ENCODE measurements at places on chromosomes 5 and 9.

DNA sequence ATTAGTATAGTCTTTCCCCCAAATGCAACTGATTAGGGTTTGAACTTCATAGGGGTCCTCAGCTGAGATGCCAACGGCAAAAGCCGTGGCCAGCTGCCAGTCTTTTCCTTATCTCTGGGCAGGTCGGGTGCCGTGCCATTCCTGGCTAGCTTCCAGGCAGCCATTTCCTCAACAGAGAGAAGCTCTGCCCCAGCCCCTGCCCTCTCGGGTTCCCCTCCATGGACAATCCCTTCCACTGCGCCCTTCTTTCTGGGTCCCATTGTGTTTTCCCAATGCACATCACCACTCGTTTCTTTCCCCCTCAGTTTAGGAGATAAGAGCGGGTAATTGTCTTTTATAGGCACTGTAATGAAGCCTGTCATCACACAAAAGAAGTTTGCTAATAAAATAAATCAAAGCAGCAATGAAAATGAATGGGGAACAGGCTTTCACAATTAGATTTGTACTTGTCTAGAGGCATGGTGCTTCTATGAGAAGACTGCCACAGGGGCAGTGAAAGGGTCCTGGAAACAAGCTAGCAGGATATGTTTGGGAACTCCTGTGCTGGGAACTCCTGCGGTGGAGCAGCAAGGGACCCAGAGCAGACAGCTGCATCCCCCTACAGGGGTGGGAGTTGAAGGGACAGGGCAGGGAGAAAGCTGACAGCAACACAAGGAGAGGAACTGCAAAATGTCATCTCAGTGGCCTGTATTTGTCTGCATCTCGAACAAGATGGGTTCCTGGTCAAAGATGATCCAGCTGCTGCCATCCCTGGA is 48.0 kb upstream of the SAP30L start:
- no peak for DNase-seq

GRCh38 chr9:89495824-89496560 is 1.9 kb downstream of the SEMA4D start:
- DNase-seq, result no peak

DNA sequence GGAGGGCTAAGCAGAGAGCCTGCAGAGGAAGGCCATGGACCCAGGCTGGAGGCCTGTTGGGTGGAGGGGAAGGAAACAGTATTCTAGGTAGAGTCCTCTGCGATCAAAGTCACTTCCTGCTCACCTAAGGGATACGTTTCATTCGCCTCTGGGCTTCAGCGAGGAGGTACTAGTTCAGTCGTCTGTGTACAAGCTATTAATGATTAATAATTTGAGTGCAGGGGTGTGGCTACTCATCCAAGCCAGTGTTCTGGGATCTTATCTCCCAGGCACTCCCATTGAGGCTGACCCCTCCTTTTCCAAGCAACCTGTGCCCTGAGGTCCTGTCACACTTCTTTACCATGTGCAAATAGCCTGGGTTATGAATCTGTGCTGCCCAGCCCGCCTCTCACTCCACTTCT is 25.2 kb downstream of the RALGPS1 start:
- no peak for DNase-seq

GRCh38 chr5:72383726-72384125 is 63.6 kb downstream of the PTCD2 start:
- DNase-seq, result no peak

GRCh38 chr5:146906803-146907202 is 28.2 kb upstream of the PPP2R2B start:
- DNase-seq, result peak; percentile 23

GRCh38 chr5:2752059-2752820 is 763 bp upstream of the IRX2 start:
- no peak for DNase-seq

- no peak for DNase-seq
These were observed 300.7 kb downstream of the MSX2 start for GRCh38 chr5:175025077-175025476.

DNA sequence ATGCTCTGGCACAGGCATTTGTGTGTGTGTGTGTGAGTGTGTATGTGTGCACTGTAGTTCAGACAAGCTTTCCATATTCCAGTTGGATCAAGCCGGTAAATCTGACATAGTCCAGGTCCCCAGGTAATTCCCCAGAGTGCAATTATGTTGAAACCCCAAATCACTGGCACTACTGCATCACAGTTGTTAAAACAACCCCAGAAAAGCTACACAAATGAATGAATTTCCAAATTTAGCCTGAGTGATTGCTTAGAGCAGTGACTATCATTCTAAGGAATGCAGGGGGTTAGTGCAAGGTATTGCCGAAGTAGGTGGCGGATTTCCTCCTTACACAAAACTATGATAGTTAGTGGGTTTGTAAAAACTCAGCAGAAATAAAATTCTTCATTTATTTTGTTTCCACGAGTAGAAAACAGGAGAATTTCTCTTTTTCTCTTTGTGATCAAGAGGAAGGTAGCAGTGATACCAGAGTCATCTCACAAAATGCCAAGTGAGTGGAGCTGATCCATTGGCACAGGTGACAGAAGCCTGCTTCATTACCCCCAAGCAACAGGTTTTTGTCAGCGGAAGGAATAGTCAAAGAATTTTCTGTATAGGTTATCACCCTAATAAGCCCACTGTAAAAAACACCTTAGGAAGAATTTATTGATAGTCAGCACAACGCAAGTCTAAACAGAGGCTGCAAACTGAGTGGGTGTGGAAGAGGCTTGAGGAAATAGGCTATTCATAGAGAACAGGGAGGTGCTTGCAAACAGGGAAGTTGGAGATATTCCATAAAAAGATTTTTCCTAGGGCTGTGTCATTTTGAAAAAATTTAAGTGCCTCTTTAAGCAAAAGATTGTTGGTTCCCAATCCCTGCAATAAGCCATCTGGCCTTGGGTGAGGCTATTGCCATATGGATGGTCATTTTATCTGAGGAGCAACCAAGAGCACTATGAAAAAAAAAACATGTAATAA is 385.1 kb downstream of the CHSY3 start:
- DNase-seq, result no peak

DNA sequence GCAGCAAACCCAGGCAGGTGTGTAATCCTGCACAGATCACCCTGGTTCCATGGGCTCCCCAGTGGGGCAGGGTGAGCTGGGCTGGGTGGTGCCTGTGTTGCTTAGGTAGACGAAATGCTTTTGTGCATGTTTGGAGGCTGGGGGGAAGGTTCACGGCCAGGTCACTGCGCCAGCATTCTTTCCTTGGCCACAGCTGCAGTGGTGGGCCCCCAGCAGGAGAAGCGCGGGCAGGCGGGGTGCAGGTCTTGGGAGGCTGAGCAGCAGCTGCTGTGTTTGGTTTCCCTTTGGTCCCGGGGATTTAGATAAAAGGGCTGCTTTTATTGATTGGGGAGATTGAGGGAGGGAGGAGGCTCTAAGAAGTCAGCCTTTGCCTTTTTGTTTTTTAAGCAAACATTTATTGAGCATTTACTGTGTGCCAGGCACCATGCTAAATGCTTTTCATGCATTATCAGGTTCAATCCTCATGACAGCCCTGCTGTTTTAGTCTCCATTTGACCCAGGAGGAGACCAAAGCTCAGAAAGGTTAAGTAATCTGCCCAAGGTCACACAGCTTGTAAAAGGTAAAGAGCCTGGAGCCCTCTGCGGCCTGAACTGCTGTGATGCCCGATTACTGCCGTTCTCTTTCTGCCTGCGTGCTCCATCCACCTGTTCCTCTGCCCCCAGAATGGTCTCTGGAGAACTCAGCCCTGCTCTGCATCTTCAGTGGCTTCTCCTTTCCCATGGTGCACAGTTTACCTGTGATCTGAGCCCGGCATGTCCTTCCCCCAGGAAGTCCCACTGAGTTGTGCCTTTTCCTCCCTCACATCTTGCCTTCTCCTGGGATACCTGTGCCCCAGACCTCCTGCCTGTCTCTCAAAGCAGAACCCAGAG is 94.4 kb downstream of the MACROH2A1 start:
- DNase-seq, result no peak

DNA sequence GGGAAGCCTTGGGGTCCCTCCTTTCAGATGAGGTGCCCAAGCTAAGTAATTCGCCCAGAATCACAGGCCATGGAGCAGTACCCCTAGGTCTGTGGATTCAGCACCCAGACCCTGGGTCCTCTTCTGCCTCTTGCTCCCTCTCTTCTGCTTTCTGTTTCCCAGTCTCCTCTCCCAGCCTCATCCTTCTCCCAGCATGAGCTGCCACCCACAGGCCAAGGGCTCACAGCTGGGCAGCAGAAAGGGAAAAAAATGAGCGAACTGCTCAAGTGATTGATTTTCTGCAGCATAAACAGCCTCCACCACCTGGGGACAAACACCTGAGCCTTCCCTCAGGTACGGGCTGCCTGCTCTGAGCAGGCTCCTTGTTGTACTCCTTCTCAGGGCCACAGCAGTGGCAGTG is 113.9 kb upstream of the SAP30L start:
- no peak for DNase-seq

DNA sequence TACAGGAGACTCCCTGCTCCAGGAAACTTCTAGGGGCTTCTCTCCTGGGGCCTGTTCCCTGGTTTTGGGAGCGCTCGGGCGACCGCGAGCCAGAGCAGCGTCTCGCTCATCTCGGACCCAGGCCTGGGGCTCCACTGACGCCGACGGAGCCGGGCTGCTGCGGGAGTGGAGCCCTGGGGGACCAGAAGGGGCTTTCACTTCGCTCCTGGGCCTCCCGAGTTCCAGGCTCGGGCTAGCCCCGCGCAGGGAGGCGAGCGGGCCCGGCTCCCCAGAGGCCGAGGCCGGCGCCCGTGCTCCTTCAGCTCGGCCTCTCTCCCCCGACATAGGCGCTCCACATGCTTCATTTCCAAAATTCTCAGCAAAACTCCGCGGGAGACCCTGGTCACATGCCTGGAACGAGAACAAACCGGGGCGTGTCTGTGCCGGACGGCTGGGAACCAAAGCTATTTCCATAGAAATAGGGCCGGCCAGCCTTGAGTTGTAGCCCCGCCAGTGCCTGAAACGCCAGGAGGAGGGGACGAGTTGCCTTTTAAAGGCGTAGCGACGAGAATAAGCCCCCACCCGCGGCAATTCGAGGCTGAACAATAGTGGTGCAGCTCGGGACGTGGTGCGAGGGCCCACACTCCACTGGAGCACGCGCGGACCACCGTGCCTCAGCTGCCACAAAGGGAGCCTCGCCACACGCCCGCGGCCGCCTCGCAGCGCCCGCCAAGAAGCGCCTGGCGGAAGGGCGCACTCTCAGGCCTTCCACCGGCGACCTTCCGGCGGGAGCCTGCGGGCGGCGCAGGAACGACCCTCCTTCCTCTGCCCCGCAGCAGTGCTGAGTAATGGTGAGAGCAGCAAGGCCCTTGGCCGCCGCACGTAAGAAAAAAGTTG is 1.1 kb upstream of the G3BP1 start:
- peak; percentile 56 for DNase-seq

DNA sequence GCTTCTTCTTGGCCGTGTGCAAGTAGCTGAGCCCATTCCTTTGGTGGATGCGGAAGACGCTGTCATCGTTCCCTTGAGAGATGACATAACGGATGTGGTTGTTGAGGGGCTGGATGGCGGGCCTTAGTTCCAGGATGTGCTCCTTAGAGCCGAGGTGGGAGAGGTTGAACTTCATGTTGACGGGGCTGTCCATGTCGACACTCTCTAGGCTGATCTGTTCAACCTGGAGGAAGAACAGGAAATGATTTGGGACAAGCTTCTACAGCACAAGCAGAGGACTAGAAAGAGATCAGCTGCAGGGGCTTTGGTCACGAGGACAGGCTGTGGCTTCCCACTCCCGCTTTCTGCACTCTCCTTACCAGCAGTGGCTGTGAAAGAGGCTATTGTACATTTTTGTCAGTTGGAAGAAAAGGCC is 176.0 kb downstream of the SLC12A2 start:
- DNase-seq, result no peak

GRCh38 chr5:57470339-57470738 is 12.3 kb downstream of the ACTBL2 start:
- DNase-seq, result no peak

DNA sequence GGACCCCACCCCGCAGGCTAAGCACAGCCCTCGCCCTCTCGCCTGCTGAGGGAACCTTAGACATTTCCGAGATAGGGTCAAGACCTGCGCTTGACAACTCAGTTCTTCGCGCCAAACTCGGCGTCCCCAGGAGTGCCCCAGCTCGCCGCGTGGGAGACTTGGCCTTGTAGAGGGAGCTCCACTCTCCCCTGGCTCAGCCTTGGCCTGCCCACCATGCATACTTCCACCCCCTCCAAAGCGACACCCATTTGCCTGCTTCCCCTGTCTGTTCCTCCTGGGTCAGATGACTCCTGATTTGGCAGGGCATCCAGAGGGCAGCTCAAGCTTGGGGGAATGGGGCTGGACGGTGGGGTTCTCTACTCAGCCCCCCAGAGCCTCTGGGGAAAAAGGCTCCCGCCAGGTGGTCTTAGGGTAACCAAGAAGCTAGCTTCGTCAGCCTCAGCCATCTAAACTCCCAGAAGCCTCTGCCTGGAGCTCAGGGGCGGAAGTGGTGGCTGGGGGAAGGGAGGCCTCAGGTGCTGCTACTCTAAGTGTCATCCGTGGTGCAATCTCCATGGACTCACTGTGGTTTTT is 560 bp downstream of the DOCK2 start:
- no peak for DNase-seq

GRCh38 chr5:88732181-88732633 is 150.8 kb downstream of the MEF2C start:
- no peak for DNase-seq

- DNase-seq, result no peak
These were observed 526 bp upstream of the STXBP1 start for GRCh38 chr9:127611603-127611898.

DNA sequence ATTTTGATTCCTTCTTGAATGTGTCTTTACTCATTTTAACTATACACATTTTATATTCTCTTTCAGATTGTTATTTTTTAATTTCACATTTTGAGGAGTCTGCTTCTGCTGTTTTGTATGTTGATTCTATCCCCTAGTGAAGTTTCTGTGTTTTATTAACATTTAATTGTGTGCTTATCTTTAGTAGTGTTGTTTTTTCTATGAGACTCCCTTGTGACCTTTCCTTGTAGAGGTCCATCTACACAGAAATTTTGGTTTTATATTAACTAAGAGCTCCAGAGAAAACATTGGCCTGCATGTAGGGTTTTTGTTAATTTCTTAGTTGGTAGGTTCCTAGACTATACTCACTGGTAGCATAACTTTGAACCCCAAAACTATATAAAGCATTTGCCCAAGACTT is 35.4 kb upstream of the IL13 start:
- DNase-seq, result no peak

DNA sequence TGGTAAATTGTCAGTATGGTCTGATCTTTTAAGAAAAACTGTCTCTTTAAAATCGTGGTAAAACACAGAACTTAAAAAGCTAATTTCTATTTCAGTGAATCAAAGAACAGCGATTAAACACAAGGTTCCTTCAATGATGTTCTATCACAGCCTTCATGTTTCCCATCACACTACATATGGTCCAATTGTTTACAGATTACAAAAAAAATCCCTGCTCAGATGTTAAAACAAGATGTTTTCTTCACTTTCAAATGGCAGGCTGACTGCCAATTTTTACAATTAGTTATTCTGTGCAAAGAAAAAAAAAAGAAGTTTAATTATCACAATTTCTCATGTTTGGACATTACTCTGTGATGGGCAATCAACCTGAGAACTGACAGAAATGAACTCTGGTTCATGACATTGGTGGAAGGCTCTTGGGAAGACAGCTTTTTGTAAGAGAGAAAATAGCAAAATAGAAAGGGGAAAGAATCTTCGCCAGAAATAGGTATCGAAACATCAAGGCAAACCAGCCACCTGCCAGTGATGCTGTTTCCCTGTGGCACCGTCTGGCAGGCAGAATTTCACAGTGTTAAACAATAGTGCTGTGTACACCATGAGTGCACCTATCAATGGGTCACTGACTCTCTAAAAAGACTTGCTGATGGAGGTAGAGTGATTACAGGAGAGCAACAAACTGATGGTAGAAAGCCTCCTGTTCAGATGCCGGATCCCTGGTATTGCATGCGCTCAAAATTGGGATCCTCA is 1020.0 kb upstream of the ARRDC3 start:
- DNase-seq, result no peak
